Activated CD8-positive, alpha-beta T cell treated with anti-CD3 and anti-CD28 coated beads, Interleukin-2, amount 10 ng/mL, durations not matched to agents 7 days and 5 days (primary cell): ENCODE measurements at places on chromosomes 2 and 18. TPM values are rescaled to one million over a fixed set of nuclear protein-coding genes. Genes with fewer than 3 reads are reported as not detected.

The PRKAG3 gene
- total RNA-seq: not detected

The FBXO48 gene
- total RNA-seq: 2.4 TPM

The GATA6 gene
- not detected for total RNA-seq

The SP140L gene
- 90.5 TPM for total RNA-seq

The CHAC2 gene
- total RNA-seq: 18.1 TPM

DNA sequence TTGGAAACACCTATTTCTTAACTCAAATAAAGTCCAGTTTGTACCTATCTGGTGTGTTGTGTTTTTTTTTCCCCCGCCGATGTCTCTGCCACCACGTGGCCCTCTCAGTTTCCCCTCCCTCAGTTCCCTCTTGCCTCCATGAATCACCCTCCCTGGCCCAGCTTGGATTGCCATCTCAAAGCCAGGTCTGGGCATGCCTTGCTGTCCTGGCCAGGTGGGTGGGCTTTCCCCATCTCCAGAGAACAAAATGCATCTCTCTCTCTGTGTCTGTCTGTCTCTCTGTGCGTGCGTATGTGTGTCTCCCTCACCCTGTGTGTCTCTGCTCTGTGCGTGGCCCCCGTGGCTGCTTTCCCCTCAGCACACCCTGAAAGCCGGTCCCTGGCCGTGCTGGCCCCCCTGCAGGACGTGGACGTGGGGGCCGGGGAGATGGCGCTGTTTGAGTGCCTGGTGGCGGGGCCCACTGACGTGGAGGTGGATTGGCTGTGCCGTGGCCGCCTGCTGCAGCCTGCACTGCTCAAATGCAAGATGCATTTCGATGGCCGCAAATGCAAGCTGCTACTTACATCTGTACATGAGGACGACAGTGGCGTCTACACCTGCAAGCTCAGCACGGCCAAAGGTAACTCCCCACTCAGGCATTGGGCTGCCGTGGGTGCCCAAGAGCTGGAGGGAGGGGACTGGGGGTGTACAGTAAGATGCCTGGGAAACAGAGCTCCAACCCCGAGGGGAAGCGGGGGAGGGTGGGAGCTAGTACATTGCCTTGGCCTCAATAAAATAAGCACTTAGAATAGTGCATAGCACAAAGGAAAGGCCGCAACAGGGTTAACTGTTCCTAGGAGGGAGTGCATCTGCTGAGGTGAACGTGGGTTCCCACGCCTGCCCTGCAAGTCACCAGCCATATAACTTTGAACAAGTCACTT is 31.6 kb upstream of the GMPPA start:
- H3K27me3 ChIP-seq: no peaks in the 10 kb centered on the region
- H3K27ac ChIP-seq: no peak overlapping the region
- H3K4me1 ChIP-seq: no peaks in the 10 kb centered on the region
- no peak overlapping the region for H3K4me3 ChIP-seq
- DNase-seq: no peak

DNA sequence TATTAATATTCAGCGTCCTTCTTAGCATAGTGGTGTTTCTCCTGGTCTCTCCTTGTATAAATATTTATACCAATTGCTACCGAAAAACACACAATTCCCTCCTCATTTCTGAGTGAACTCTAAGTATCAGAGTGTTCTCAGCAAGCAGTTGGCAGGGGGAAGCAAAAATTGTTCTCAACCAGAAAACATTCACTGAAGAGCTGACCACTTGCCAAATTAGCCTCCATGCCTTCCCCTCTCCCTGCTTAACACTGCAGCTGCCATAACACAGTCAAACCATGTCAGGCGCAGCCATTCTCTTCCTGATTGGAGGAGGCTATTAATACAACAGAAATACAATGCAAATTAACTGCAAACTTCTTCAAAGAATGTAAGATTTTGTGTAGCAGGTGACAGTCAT is 105.0 kb downstream of the COL6A3 start:
- peaks cover 6% of the 10 kb centered on the region for H3K27me3 ChIP-seq
- no peak overlapping the region for H3K27ac ChIP-seq
- H3K36me3 ChIP-seq: no peaks in the 10 kb centered on the region
- no peak for DNase-seq
- no peak overlapping the region for H3K4me3 ChIP-seq

GRCh38 chr2:53438692-53439091 is 328.9 kb upstream of the CHAC2 start:
- H3K4me3 ChIP-seq: no peak overlapping the region
- no peaks in the 10 kb centered on the region for H3K36me3 ChIP-seq
- no peak overlapping the region for H3K27ac ChIP-seq
- no peaks in the 10 kb centered on the region for H3K4me1 ChIP-seq
- DNase-seq: no peak
- H3K27me3 ChIP-seq: no peaks in the 10 kb centered on the region

DNA sequence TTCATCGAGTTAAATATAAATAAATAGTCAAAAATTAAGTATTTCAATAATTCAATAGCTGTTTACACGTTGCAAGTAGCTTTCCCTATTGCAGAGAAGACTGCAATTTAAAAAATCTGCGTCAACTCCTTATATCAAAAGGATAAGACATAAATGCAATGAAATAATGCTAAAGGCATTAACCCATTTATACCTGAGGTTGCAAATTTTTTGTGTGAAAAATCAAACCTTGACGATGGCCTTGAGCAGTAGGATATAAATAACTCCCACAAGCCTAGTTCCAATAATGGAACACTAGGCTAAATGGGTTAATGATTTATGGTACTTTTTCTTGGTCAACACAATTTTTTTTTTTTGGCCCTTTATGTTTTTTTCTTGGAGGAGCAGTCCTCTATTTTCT is 76.4 kb upstream of the CDKL4 start:
- no peak overlapping the region for H3K4me3 ChIP-seq
- H3K27ac ChIP-seq: no peak overlapping the region
- H3K36me3 ChIP-seq: peaks cover 2% of the 10 kb centered on the region
- no peaks in the 10 kb centered on the region for H3K4me1 ChIP-seq
- H3K27me3 ChIP-seq: no peaks in the 10 kb centered on the region
- DNase-seq: no peak

GRCh38 chr2:46487667-46488335 is 8.4 kb downstream of the TMEM247 start:
- no peak for DNase-seq
- H3K27me3 ChIP-seq: peaks cover 5% of the 10 kb centered on the region
- no peaks in the 10 kb centered on the region for H3K36me3 ChIP-seq
- no peak overlapping the region for H3K4me3 ChIP-seq
- H3K27ac ChIP-seq: no peak overlapping the region

GRCh38 chr18:23887493-23887892 is 127.1 kb upstream of the TTC39C start:
- no peak overlapping the region for H3K27ac ChIP-seq
- peaks cover 32% of the 10 kb centered on the region for H3K4me1 ChIP-seq
- H3K4me3 ChIP-seq: no peak overlapping the region
- H3K27me3 ChIP-seq: peaks cover 2% of the 10 kb centered on the region

GRCh38 chr2:240207661-240208060 is 67.2 kb upstream of the OTOS start:
- no peak overlapping the region for H3K4me3 ChIP-seq
- H3K27ac ChIP-seq: no peak overlapping the region
- H3K36me3 ChIP-seq: no peaks in the 10 kb centered on the region
- H3K27me3 ChIP-seq: peaks cover 3% of the 10 kb centered on the region

- H3K36me3 ChIP-seq: peaks cover 5% of the 10 kb centered on the region
- peaks cover 31% of the 10 kb centered on the region for H3K4me1 ChIP-seq
- H3K27me3 ChIP-seq: peaks cover 26% of the 10 kb centered on the region
- H3K27ac ChIP-seq: no peak overlapping the region
Observed at GRCh38 chr2:217903859-217904613, 98.8 kb downstream of the TNS1 start.

- no peaks in the 10 kb centered on the region for H3K4me1 ChIP-seq
- H3K27ac ChIP-seq: no peak overlapping the region
- no peak for DNase-seq
- no peak overlapping the region for H3K4me3 ChIP-seq
- H3K36me3 ChIP-seq: no peaks in the 10 kb centered on the region
- no peaks in the 10 kb centered on the region for H3K27me3 ChIP-seq
Observed at GRCh38 chr18:72840109-72840508, 27.7 kb downstream of the NETO1 start.

GRCh38 chr18:26470011-26470637 is 78.2 kb downstream of the KCTD1 start:
- no peak overlapping the region for H3K4me3 ChIP-seq
- H3K4me1 ChIP-seq: no peaks in the 10 kb centered on the region
- no peak for DNase-seq
- H3K27ac ChIP-seq: no peak overlapping the region

GRCh38 chr2:705971-706511 is 28.8 kb upstream of the TMEM18 start:
- DNase-seq: no peak
- H3K27ac ChIP-seq: no peak overlapping the region
- peaks cover 12% of the 10 kb centered on the region for H3K27me3 ChIP-seq
- H3K4me3 ChIP-seq: no peak overlapping the region

GRCh38 chr2:235773188-235773928 is 279.5 kb downstream of the AGAP1 start:
- H3K27ac ChIP-seq: no peak overlapping the region
- no peak for DNase-seq
- no peaks in the 10 kb centered on the region for H3K27me3 ChIP-seq
- H3K4me3 ChIP-seq: no peak overlapping the region
- no peaks in the 10 kb centered on the region for H3K4me1 ChIP-seq
- no peaks in the 10 kb centered on the region for H3K36me3 ChIP-seq
